ENCODE measurements at places on chromosomes 1 and 21.

DNA sequence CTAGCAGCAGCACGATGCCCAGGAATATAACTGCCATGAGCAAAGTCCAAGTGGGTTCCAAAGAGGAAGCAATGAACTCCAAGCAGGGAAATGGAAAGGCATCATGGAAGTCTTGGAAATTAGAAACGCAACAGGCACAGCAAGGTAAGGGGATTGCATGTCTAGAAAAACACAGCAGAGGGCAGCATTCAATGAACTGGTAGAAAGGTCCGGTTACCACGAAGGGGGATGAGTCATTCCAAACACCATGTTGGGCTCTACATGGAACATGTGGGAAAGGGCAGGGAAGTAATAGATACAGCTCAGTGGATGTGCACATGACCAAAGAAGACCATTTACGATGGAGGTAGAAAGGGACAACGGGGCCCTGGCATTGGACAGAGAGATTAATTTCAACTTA, 36.4 kb downstream of the RXRG start:
- DNase-seq = no peak

DNA sequence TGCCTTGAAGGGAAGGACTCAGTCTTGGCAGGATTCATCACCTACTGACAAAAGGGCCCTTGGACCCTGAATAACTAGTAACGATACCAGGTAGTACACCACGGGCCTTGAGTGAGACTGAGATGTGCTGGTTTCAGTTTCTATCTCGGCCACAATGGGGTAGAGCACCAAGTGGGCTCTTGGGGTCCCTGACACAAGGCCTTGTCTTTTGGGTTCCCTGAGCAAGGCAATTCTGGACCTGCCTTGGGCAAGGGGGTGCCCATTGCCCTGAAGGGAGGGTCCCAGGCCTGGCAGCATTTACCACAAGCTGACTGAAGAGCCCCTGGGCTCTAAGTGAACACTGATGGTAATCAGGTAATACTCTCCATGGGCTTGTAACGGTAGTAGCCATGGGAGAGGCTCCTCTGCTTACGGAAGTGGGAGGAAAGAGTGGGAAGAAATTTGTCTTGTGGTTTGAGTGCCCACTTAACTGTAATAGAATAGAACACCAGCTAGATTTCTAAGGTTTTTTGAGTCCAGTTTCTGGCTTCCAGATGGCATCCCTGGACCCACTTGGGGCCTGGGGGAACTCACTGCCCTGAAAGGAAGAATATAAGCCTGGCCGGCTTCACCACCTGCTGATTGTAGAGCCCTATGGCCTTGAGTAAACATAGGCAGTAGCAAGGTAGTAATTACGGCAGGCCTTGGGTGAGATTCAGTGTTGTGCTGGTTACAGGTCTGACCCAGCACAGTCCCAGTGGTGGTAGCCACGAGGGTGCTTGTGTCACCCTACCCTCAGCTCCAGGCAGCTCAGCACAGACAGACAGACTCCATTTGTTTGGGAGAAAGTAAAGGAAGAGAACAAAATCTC, 58.5 kb downstream of the WDR4 start:
- DNase-seq = no peak

DNA sequence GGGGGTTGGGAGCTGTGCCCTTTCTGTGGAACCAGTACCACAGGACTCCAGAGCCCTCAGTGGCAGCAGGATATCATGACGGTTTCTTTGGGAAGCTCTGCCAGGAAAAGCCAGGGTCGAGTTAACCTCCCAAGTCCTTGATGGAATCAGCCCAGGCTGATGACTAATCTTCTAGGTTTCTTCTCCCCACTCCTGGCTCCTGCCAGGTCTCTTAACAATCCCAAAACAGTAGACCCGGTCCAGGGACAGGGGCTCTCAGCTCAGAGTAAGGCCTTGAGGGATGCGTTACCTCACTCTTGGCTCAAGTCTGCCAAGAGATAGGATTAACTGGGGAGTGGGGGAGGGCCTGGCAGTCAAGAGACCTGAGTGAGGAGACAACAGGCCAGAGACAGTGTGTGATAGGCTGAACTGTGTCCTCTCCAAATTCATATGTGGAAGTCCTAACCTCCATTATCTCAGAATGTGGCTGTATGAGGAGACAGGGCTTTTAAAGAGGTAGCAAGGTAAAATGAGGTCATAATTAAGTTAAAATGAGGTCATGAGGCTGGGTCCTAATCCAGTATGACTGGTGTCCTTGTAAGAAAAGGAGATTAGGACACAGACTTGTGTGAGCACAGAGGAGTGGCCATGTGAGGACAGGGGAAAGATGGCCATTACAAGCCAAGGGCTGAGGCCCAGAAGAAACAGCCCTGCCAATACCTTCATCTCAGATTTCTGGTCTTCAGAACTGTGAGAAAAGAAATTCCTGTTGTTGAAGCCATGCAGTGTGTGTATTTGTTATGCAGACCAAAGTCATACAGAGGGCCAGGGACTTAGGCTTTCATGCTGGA, 95.0 kb downstream of the BEND5 start:
- no peak for DNase-seq

GRCh38 chr1:230797942-230798365, 50.8 kb downstream of the CAPN9 start:
- peak; percentile 81 for DNase-seq

DNA sequence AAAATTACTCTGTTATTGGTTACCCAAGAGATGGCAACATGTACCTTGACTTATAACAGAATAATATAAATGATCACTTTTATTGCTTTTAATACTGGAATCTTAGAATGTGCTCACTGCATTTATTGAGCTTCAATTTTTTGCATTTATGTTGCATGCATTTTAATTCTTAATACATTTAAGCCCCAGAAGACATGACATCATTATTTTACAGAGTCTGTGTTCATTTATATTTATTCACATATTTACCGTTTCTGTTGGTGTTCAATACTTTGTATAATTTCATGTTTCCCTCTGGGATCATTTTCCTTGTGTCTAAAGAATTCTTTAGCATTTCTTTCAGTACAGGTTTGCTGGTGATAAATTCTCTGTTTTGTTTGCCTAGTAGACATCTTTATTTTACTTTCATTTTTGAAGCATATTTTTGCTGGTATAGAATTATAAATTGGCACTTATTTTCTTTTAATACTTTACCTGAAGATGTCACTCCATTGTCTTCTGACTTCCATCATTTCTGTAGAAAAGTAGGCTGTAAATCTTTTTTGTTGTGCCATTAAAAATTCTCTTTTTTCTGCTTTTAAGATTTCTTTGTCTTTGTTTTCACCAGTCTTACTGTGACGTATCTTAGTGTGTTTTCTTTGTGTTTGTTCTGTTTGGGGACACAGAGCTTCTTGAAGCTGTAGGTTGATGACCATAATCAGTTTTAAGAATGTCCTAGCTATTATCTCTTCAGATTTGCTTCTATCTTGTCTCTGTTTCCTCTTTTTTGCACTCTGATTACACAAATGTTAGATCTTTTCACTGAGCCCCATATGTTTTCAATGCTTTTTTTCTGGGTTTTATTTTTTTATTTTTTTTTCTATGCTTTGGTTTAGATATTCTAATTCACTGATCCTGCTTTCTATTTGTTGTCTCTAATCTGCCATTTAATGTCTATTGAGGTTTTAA, 26.9 kb downstream of the DISP3 start:
- no peak for DNase-seq

- DNase-seq = no peak
Measured at GRCh38 chr1:207140536-207140935, 36.5 kb downstream of the C4BPA start.
